ENCODE measurements at places on chromosomes 5 and 9.

DNA sequence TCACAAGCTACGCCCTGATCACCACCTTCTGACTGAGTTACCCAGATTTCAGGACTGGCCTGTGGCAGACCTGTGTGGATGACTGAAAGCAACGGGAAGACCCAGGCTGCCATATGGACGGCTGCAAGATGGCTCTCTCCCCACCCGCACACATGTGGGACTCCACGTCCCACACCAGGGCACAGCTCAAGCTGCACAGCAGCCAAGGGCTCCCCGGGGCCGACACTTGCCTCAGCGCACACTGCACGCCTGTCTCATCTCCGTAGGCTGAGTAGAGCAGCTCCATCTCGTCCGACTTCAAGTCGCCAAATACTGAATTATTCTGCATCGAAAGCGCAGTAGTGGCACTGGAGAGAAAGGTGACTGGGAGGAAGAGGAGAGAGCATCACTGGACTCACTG lies 14.5 kb downstream of the BRD9 start:
- DNase-seq: no peak

GRCh38 chr5:178360222-178360925 lies 127.8 kb upstream of the PHYKPL start:
- no peak for DNase-seq

GRCh38 chr9:127422133-127422782 lies 1.9 kb upstream of the ZNF79 start:
- DNase-seq: no peak

DNA sequence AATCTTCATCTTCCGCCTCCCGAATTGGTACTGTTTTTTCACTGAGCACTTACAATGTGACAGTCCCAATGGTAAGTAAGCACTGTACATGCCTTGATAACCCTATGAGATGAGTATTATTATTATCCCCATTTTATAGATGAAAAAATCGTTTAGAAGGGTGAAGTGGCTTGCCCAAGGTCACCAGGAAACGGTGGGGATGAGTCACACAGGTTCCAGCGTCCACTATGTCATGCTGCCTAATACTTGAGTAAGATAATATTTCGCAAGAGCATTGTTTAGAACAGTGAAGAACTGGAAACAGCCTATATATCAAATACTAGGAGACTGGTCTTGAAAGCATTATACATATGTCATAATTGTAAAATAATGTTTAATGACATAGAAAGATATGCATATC lies 12.9 kb downstream of the HAND1 start:
- DNase-seq: no peak

- no peak for DNase-seq
These were observed at the start of gene CD180 for GRCh38 chr5:67196537-67197059. CD180 (minus strand) TSS chr5:67196799; CDS start chr5:67196641, 158 bp downstream.

DNA sequence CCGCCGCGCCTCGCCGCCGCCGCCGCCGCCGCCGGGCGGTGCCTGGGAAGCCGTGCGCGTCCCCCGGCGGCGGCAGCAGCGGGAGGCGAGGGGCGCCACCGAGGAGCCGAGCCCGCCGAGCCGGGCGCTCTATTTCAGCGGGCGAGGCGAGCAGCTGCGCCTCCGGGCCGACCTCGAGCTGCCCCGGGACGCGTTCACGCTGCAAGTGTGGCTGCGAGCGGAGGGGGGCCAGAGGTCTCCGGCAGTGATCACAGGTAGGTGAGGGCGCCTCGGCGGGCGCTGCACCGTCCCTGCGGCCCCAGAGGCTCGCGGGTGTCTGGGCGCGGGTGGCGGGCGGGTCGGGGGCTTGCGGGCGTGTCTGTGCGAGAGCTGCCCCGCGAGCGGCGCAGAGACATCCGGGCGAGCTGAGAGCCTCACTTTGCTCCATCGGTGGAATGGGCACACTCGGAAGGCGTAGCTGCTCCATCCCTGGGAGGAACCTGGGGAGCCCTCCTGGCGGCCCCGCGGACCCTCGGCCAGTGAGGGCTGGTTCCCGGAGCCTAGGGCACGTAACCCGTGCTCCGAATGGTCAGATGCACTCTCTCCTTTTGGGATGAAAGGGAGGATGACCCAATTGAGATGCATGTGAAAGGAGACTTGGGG lies 864 bp downstream of the PAPPA start:
- no peak for DNase-seq

GRCh38 chr5:179927824-179928223 lies 20.1 kb upstream of the TBC1D9B start:
- no peak for DNase-seq

- DNase-seq: no peak
These were observed 2011.3 kb downstream of the EFNA5 start for GRCh38 chr5:105659396-105659795.

- DNase-seq: no peak
These were observed 87.6 kb downstream of the ADAMTS6 start for GRCh38 chr5:65394087-65394486.

- no peak for DNase-seq
These were observed 8.2 kb downstream of the SLC23A1 start for GRCh38 chr5:139374909-139375308.

DNA sequence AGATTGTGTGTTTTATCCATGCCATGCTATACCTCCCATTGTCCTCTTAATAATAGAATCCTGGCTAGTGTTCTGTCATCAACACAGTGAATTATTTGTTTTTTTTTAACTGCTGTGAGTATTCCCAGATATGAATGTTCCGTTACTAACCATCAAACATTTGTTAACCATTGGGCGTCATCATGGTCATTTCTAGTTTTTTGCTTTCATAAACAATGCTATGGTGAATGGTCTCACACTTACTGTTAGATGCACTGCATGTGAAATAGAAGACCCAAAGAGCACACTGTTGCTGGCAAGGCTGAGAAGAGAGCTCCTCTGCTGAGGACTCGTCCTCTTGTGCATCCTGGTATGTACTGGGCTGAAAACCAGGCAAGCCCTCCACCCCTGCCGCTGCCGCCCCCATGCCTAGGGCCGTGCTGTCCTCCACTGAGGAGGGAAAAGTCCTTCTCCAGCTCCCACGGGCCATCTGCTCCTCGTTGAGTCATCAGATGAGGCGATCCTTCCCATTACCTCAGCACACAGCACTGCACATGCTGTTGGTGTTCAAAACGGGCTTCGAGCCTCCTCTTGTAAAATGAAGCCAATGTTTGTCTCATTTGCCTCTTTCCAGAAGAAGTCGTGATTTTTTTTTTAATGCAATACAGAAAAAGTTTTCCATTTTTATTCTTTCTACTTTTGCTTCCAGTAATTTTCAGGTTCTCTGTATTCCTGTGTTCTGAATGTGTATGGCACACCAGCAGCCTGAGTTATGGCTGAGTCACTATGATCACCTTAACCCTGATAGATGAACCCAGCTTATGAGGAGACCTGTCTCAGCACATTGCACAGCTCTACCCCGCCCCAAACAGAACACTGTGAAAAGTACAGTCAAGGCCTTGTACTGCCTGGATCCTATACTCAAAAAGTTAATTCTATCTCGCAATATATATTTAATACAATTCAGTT lies 219.0 kb downstream of the AOPEP start:
- no peak for DNase-seq

GRCh38 chr9:4065054-4065453 lies 234.8 kb downstream of the GLIS3 start:
- DNase-seq: no peak

GRCh38 chr5:181092428-181092827 lies 38.5 kb downstream of the OR2V1 start:
- no peak for DNase-seq

GRCh38 chr9:125745018-125745417 lies 2.2 kb upstream of the PBX3 start:
- DNase-seq: no peak

DNA sequence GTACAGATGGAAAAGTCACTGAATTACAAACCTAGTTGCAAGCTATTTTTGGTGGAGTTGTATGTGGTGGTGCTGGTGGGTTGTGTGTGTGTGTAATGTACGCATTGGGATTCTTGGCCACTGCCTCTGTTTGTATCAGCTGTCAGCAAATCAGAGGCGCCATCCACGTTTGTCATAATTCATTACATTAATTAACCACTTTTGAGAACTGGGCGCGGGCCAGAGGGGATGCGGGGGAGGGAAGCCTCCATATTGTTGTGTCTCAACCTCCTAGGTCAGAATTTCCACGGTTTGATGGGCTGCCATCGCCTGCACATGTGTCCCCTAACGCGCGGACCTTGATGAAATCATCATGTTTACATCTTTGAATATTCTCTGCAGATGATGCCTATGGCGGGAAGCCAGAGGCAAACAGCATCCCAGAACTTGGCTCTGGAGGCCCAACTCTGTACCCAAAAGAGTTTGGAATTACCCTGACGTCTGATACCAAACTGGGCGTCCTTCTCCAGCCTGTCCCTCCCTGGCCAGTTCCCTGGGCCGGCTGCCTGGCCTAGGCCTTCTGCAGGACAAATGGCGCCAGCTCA lies 54.9 kb downstream of the FGF18 start:
- DNase-seq: no peak

DNA sequence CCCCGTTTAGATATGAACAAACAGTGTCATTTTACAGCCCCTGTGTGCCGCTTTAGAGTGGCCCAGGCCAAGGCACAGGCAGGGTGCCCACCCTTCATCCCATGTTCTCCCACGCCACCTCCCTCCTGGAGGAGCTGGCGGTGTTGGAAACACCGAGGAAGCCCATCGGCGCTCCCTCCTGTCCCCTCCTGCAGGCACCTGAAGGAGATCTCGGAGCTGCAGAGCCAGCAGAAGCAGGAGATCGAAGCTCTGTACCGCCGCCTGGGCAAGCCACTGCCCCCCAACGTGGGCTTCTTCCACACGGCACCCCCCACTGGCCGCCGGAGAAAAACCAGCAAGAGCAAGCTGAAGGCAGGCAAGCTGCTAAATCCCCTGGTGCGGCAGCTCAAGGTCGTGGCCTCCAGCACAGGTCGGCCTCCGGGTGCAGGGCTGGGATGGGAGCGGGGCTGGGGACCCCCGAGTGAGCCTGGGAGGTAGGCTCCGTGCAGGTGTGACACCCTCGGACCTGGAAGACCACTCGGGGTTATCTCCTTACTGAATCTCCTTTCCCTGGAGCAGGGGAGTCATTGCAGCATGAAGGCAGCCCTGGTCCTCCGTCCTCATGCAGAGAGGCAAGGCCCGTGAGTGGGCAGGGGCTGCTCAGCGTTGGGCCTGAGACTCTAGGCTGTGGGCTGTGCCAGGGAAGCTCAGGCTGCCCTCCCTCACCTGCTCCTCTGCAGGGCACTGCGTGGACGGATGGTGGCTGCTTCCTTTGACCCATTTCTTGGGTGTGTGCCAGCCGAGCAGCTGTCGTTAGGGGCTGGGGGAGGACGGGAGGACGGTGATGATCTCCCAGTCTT lies 113.9 kb downstream of the WNK2 start:
- no peak for DNase-seq

DNA sequence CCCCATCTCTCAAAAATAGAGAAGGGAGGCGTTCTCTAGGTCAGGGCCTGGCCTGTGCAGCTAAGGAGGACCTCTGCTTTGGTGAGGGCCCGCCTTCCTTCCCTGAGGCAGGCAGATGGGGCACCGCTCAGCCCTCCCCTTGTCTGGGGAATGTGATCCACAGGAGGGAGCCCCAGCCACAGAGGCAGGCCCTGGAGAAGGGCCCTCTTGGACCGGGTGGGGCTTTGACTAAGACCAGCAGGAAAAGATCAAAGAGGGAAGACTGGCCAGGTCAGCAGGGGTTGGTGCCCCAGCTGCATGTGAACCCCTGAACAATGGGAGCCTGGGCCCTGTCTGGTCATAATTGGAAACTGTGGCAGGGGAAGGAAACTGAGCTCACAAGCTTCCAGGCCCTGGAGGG lies 21.9 kb downstream of the PTPA start:
- no peak for DNase-seq

- peak; percentile 38 for DNase-seq
These were observed at the start of gene NRG2 for GRCh38 chr5:140042643-140043507. NRG2 (minus strand) TSS chr5:140043299.

DNA sequence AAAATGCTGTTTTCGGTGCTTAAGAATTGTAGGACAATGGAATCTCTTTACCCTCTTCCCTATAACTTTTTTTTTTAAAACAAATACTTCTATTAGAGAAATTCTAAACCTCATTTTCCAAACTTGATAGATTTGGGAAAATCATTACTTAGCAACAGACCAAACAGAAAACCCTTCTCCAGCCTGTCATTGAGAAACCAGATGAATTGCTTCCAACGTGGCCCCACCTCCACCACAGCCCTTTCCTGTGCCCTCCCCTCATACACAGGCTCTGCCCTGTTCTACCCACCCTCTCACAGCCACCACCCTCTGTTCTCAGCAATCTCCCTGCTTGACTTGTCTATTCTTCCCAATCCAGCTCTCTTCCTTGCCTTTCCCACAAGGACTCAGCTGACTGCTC lies 221.2 kb downstream of the DMRT2 start:
- no peak for DNase-seq

- no peak for DNase-seq
These were observed 1.7 kb upstream of the SLC38A9 start for GRCh38 chr5:55713871-55714270.

DNA sequence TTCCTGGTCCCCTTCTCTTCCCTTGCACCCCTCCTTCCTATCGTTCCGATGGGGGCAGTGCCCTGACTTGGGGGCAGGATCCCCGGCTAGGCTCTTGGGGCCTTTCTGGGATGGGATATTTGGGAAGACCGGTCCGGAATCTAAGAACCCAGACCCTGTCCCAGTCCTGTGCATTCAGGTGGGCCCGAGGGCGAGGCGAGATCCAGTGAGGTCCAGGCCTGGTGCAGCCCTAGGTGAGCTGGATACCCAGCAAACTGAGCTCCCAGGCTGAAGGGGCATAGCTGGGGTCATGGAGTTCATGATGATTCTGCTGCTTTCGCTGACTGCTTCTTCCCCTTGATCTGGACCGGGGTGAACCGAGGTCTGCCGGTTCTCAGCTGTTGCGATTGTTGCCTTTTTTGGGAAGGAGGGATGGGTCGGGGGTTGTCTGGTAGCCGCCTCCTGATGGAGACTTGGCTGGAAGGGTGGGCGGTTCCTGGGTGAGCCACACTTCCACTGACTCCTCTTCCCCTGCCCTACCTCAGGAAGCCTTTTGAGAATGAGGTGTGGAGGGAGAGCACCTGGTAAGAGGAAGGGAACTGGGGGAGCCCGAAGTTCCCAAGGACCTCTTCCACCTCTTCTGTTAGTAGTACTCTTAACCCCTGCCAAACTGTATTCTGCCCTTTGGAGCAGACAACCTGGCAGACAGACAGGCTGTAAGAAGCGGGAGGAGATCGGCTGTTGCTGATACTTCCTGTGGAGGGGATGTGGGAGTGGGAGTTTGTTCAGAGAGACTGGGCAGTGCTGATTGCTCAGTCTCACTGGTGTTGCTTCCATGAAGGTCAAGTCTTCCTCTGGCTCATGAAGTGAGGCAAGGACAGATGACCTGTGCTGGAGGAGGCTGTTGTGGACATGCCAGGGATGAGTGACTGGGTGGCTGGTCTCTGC lies 1.0 kb downstream of the LRRC8A start:
- no peak for DNase-seq

- no peak for DNase-seq
These were observed 36.4 kb upstream of the TBC1D2 start for GRCh38 chr9:98291820-98292219.

GRCh38 chr5:32014096-32014745 lies 159.9 kb downstream of the GOLPH3 start:
- no peak for DNase-seq
